Left ventricle myocardium superior (tissue), 1 donor: ENCODE measurements at places on chromosomes 6 and 20. TPM values are rescaled to one million over a fixed set of nuclear protein-coding genes. Genes with fewer than 3 reads are reported as not detected.
A peak's percentile ranks its signal among the peaks of the same experiment; 100 is the strongest.

- no peak for DNase-seq
Observed at GRCh38 chr6:164007881-164008280, 593.4 kb downstream of the QKI start.

GRCh38 chr6:143215363-143215762 lies 154.7 kb downstream of the AIG1 start:
- no peak for DNase-seq

DNA sequence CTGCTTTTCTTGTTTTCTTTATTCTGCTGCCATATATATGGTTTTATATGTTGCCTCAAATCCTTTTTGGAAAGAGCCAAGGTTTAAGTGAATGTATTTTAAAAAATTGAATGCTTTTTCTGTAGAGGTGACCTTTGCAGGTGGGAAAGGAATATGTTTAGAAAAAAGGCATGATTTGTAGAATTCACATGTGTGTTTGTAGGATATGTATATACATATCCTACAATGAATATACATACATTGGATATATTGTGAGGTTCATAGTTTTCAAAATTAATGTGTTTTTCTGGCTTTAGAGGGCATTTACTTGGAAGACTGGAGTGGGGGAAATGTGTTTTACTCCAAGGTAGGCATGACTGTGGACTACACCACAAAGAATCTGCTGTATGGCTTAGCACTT lies 4.0 kb upstream of the EYA2 start:
- no peak for DNase-seq

GRCh38 chr6:108383981-108384380 lies 89.1 kb downstream of the AFG1L start:
- DNase-seq: no peak

GRCh38 chr6:110645685-110646418 lies 169.4 kb downstream of the CDK19 start:
- DNase-seq: peak; percentile 28

- DNase-seq: no peak
Observed at GRCh38 chr20:50624351-50625016, 66.9 kb downstream of the RIPOR3 start.

GRCh38 chr6:139927742-139928305 lies 553.4 kb upstream of the CITED2 start:
- DNase-seq: no peak

GRCh38 chr6:22036275-22036674 lies 260.6 kb downstream of the PRL start:
- no peak for DNase-seq

- peak; percentile 58 for DNase-seq
Observed at GRCh38 chr20:48805286-48805685, 22.5 kb downstream of the PREX1 start.

- peak; percentile 18 for DNase-seq
Observed at GRCh38 chr20:11880680-11881079, 37.0 kb upstream of the BTBD3 start.

GRCh38 chr6:86657192-86657591 lies 280.1 kb upstream of the HTR1E start:
- no peak for DNase-seq

GRCh38 chr20:7087803-7088202 lies 320.3 kb downstream of the BMP2 start:
- DNase-seq: no peak

DNA sequence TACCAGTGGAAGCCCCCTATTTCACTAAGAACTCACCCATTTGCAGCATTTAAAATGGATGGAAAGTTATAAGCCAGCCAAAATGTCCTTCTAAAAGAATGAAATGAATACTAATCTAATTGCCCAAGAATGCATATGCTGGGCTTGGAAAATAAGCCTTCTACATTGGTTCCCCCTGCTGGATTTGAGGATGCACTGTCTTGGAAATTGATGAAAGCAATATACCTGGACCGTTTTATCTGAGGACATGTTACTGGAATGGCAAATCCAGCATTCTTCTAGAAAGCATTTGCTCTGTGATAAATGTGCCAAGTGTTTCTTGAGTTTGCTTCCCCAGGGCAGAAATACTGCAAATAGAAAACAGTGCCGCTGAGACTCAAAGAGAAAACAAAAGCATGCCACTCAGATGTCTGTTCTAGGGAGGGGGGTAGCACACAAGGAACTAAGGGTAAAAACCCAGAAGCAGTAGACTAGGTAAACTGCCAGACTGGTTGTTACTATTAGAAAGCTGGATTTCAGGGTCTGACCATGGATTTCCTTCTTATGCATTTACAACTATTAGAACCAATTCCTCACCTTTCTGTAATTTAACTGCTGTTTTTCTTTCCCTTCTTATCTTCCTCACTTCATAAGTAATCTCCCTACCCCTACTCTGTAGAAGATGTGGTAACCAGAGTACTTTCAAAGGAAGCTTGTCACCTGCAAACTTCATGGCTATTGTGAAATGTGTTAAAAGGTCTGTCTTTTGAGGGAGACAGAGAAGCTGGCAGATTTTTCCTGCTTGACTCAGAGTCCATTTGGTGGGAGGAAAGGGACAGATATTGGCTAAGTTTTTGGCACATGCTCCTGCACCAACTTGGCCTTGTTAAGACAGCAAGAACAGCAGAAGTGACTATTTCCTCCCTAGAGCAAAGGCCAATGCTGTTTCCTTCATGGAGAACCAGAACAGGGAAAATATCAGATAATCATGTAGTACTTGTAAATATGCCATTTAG lies 642.6 kb downstream of the KIF16B start:
- DNase-seq: no peak

DNA sequence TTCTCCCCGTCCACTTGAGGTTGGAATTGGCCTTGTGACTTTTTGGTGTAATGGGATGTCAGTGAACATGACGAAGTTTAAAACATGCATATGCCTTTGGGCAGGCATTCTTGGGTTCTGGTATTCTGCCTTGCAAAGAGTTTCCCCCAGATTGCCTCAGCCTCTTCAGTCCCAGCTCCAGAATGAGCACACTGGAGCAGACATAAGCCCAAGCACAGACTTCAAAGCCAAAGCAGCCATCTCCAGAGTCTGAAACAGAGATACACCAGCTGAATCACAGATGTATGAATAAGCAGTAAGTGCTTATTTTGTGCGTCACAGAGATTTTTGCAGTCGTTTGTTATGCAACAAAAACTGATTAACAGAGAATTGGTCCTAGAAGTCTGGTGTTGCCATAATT lies 546.0 kb downstream of the FRK start:
- no peak for DNase-seq

- no peak for DNase-seq
Observed at GRCh38 chr6:81769824-81770223, 17.3 kb upstream of the TENT5A start.

- no peak for DNase-seq
Observed at GRCh38 chr6:166605752-166606151, 19.3 kb upstream of the RAMACL start.

GRCh38 chr6:45946887-45947286 lies 68.8 kb downstream of the CLIC5 start:
- DNase-seq: no peak

GRCh38 chr6:127173156-127173940 lies 54.9 kb downstream of the RSPO3 start:
- DNase-seq: no peak

GRCh38 chr6:3081960-3082359 lies 13.7 kb downstream of the RIPK1 start:
- peak; percentile 48 for DNase-seq

DNA sequence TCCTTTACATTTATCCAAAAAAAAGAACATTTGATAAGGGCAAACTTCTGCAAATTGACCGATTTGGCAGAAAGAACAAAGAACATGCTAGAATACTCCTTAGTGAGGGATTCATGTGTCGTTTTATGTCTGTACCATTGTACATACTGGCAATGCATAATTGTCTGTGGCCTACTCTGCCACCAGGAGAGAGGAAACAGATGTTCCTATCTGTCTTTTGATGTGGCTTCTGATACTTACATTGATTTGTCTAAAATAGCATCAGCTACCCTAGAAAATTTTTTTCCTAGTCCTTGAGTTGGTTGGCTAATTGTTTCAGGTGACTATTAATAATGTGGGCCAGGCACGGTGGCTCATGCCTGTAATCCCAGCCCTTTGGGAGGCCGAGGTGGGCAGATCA lies 654.1 kb downstream of the KIF16B start:
- DNase-seq: no peak

DNA sequence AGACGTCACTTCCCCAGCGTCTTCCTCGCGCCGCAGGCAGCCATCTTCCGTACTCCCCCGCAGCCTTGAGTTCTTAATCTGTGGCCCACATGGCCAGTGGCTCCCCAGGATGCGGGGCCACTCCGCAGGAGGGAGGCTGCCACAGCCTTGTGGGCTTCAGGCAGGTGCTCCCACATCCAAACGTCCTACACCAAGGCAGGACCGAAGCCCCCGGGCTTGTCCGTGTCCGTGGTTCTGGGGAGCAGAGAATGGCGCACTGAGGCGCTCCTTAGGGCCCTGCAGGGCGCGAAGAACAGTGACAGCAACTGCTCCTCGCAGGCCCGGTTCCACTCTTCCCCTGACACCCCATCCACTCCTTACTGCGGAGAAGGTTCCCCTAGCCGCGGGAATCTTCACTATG lies 755.8 kb downstream of the PRIM2 start:
- peak; percentile 12 for DNase-seq

DNA sequence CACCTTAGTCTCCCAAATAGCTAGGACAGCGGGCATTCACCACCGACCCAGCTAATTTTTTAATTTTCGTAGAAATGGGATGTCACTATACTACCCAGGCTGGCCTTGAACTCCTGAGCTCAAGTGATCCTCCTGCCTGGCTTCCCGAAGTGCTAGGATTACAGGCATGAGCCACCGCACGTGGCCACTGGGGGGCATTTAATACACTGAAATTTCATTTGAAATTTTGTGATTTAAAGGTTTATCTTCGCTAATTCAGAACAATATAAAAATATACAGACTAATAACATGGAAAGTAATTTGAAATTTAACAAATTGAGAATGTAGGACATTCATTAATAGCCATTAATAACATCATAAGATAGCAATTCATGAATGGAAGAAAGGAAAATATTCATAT lies 20.5 kb upstream of the TBC1D32 start:
- no peak for DNase-seq

- no peak for DNase-seq
Observed at GRCh38 chr20:57061051-57061900, 205.2 kb downstream of the BMP7 start.

GRCh38 chr20:61812121-61812844 lies 253.4 kb downstream of the TAF4 start:
- DNase-seq: peak; percentile 17

- no peak for DNase-seq
Observed at GRCh38 chr20:13788167-13788834, 3.5 kb downstream of the NDUFAF5 start.

DNA sequence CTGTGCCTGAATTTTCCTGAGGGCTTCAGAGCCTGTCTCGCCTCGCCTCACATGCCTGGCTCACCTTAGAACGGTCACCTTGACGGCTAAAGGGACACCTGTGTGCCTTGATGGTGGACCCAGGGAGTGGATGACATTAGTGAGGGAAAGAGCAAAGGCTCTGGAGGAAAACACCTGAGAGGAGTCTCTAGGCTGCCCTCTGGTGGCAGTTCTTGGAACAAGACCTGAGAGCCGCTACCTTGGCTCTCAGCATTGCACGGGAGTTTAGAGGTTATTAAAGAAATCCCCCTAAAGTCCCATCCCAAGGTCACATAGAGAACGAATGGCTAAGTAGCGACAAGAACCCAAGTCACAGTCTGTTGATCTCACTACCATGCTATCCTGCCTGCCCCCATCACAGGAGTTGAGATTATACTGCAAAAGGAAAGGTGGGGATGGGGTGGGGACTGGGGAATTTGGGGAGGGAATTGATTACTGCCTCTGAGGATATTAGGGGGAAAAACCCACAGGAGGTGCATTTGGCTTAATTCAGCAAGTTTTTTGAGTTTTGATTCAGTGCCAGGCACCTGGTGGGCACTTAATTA lies 7.9 kb upstream of the CDSN start:
- DNase-seq: peak; percentile 68

DNA sequence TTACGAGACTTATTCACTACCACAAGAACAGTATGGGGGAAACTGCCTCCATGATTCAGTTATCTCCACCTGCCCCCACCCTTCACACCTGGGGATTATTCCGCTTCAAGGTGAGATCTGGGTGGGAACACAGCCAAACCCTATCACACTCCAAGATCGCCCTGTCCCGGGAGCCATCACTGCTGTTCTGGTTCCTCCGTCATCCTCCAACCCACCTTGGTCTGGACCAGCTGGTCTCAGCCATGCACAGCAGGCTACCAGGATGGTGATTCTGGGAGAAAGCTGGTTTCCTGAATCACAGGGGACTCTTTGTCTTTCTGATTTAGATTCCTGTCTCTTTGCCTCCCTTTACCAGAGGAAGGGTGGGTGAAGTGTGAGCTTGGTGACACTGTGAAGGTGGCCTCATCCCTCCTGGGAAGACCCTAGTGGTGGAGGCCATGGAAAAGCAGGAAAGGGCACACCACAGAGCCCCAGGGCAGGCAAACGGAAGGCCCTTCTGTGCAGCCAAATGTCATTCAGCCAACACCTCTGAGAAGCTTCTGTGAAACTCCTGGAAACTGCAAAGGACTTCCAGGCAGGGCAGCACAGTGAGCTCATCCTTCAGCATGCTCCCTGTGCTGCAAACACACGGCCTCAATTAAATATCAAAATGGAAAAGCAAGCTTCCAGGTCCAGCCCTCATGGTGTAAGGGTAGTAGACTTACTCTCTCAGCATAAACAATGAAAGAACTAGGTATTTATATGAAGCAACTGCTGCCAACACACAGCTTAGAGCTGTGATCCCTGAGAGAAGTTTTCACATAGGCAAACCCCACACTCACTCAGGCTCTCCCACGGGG lies 169.8 kb downstream of the ANKRD60 start:
- no peak for DNase-seq

- no peak for DNase-seq
Observed at GRCh38 chr6:54053881-54054391, 57.3 kb upstream of the MLIP start.

DNA sequence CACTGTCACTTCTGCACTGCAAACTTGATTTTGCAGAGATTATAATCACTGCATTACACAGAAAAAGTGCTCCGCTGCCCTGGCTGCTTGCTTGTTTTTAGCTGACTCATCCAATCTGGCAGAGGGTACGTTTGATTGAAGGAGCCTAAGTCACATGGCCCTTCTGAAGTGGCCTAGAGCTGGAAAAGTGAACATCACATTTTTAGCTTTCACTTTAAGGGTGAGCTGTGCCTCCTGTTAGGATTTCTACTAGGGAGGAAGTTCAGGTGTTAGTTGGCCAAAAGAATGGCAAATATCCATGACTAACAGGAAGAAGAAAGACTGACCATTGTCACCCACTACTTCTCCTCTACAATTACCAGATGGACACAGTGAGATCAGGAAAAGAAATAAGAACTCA lies 889.1 kb upstream of the MAP3K7 start:
- DNase-seq: no peak

GRCh38 chr20:2468581-2469407 lies 1.8 kb downstream of the SNRPB start:
- DNase-seq: no peak

Gene MDFI
- total RNA-seq: 1.3 TPM

Gene CDKN1A
- total RNA-seq: 40.0 TPM

Gene SYCP2L
- total RNA-seq: 1.1 TPM

Gene CALHM5
- total RNA-seq: 2.4 TPM

Gene R3HDML
- not detected for total RNA-seq

Gene BEND3
- 1.2 TPM for total RNA-seq

Gene HLA-DQA1
- 4.9 TPM for total RNA-seq

Gene RCAN2
- 254 TPM for total RNA-seq
